ENCODE measurements at places on chromosomes 6 and 20. TPM values are rescaled to one million over a fixed set of nuclear protein-coding genes. Genes with fewer than 3 reads are reported as not detected.

DNA sequence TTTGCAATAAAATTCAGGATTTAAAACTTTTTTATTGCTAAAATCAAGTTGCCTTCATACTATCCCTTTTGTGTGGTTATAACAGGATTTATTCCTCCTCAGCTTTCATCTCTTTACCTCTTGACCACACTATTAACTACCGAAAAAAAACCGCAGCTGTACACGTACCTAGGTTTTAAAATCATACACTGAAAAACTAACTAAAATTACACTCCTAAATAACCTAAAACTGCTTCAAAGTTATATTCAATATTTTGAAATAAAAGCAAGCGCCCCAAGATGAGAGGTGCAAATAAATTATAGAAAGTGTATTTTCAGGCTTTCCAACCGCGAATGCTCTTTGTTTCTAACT, 1.4 kb downstream of the MPC1 start:
- no peak for DNase-seq
- H3K27me3 ChIP-seq, result no peaks in the 10 kb centered on the region
- H3K27ac ChIP-seq, result no peak overlapping the region
- H3K36me3 ChIP-seq, result no peaks in the 10 kb centered on the region

GRCh38 chr6:33384581-33385020, 7.0 kb upstream of the KIFC1 start:
- H3K36me3 ChIP-seq, result no peaks in the 10 kb centered on the region
- H3K27ac ChIP-seq, result no peak overlapping the region
- H3K4me1 ChIP-seq, result no peaks in the 10 kb centered on the region
- no peak overlapping the region for H3K4me3 ChIP-seq

NEURL2 gene
- total RNA-seq, result 10.9 TPM

- H3K4me3 ChIP-seq, result no peak overlapping the region
- H3K4me1 ChIP-seq, result peaks cover 12% of the 10 kb centered on the region
- DNase-seq, result no peak
- no peaks in the 10 kb centered on the region for H3K36me3 ChIP-seq
Observed at GRCh38 chr6:3371222-3371949, 85.5 kb downstream of the SLC22A23 start.

- H3K4me3 ChIP-seq, result no peak overlapping the region
- DNase-seq, result no peak
- H3K27me3 ChIP-seq, result no peaks in the 10 kb centered on the region
- H3K4me1 ChIP-seq, result peaks cover 17% of the 10 kb centered on the region
Observed at GRCh38 chr6:32168807-32169591, 4.6 kb downstream of the EGFL8 start.

- no peaks in the 10 kb centered on the region for H3K36me3 ChIP-seq
- no peak overlapping the region for H3K27ac ChIP-seq
- no peak overlapping the region for H3K4me3 ChIP-seq
- no peaks in the 10 kb centered on the region for H3K27me3 ChIP-seq
- H3K4me1 ChIP-seq, result peaks cover 37% of the 10 kb centered on the region
- DNase-seq, result no peak
Observed at GRCh38 chr6:158850807-158851115, 31.6 kb upstream of the EZR start.

DNA sequence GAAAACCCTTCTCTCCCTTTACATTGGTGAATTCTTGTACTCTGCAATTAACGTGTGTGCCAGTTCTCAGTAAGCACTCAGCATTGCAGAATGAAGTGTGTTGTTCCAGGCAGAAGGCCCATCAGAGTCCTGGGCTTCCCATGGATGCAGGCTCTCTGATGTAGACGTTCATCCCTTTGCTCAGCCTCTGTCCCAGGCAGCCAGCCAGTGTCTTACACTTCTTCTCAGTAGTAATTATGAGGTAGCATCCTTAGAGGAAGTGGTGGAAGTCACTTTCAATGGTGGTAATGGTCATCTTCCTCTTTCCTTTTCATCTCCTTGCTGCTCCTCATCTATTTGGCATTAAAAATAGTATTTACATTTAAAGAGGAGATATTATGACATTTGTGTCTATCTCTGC, 66.7 kb upstream of the FYN start:
- H3K4me1 ChIP-seq, result 0 out of 2 replicates have a peak, but pooled peaks cover 5% of the 10 kb centered on the region
- H3K36me3 ChIP-seq, result 0 out of 2 replicates have a peak, but pooled peaks cover 3% of the 10 kb centered on the region
- H3K27ac ChIP-seq, result no peak overlapping the region
- H3K27me3 ChIP-seq, result no peaks in the 10 kb centered on the region

GRCh38 chr6:148271711-148272439, 70.8 kb upstream of the SASH1 start:
- H3K4me1 ChIP-seq, result no peaks in the 10 kb centered on the region
- no peak for DNase-seq
- no peak overlapping the region for H3K27ac ChIP-seq
- no peaks in the 10 kb centered on the region for H3K27me3 ChIP-seq
- H3K4me3 ChIP-seq, result no peak overlapping the region

DNA sequence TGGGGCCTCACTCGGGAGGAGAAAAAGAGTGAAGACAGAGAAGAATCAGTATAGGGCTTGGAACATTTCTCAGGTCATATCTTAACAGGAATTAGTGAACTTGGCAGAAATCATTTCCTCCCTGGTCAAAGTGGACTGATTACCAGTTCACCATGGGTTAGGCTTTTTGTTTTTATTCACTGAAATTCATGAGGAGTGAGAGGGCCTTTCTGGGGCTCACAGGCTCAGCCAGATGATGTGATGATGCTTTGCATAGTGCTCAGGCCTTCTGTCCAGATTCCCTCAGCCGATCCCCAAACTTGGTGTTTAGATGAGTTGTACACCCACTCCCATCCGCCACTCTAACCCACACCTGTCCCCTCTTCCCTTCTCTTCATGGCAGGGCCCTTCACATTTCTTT, 32.5 kb downstream of the SRSF3 start:
- no peaks in the 10 kb centered on the region for H3K27me3 ChIP-seq
- no peaks in the 10 kb centered on the region for H3K4me1 ChIP-seq
- H3K36me3 ChIP-seq, result no peaks in the 10 kb centered on the region
- DNase-seq, result no peak
- H3K27ac ChIP-seq, result no peak overlapping the region

- no peak for DNase-seq
- no peaks in the 10 kb centered on the region for H3K36me3 ChIP-seq
- no peak overlapping the region for H3K27ac ChIP-seq
- H3K4me1 ChIP-seq, result no peaks in the 10 kb centered on the region
Observed at GRCh38 chr6:52590152-52590891, 13.5 kb upstream of the TRAM2 start.

GRCh38 chr6:139982652-139983295, 608.3 kb upstream of the CITED2 start:
- no peaks in the 10 kb centered on the region for H3K36me3 ChIP-seq
- DNase-seq, result peak; percentile 50
- H3K4me3 ChIP-seq, result no peak overlapping the region
- no peak overlapping the region for H3K27ac ChIP-seq
- H3K27me3 ChIP-seq, result no peaks in the 10 kb centered on the region

PAK5 gene
- total RNA-seq, result 1.1 TPM

OTOR gene
- not detected for total RNA-seq

GRCh38 chr6:41996997-41997396, 53.3 kb upstream of the TAF8 start:
- H3K27me3 ChIP-seq, result no peaks in the 10 kb centered on the region
- DNase-seq, result no peak
- H3K27ac ChIP-seq, result no peak overlapping the region

DNAJC5 gene
- total RNA-seq, result 29.5 TPM

DNA sequence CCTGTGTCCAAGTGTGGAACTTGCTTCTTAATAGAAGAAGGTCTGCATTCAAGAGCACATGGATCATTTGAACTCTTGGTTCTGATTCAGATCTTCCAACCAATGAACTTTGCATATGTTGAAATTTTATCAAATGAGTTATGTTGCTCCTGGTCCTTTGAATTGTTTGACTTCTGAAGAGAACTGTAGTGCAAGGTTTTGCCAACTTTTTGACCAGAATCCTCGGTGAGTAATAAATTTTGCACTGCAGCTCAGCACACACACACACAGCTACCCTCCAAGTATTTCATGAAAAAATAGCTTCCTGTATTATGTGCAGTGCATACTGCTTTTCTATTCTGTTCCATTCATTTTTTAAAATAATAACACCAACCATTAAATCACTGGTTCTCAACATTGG, 67.5 kb downstream of the BFSP1 start:
- H3K4me3 ChIP-seq, result no peak overlapping the region
- no peaks in the 10 kb centered on the region for H3K36me3 ChIP-seq
- DNase-seq, result no peak
- no peaks in the 10 kb centered on the region for H3K27me3 ChIP-seq

- no peak for DNase-seq
- peaks cover under 1% of the 10 kb centered on the region for H3K4me1 ChIP-seq
- no peaks in the 10 kb centered on the region for H3K27me3 ChIP-seq
- no peak overlapping the region for H3K4me3 ChIP-seq
- H3K36me3 ChIP-seq, result no peaks in the 10 kb centered on the region
Observed at GRCh38 chr6:28580475-28580874, 54.8 kb downstream of the GPX5 start.

PHACTR3 gene
- 0.93 TPM for total RNA-seq

GRCh38 chr6:90284236-90285041, 12.2 kb downstream of the BACH2 start:
- no peaks in the 10 kb centered on the region for H3K36me3 ChIP-seq
- no peak overlapping the region for H3K27ac ChIP-seq
- no peaks in the 10 kb centered on the region for H3K27me3 ChIP-seq
- peak; percentile 76 for DNase-seq

GRCh38 chr20:44709797-44710196, 5.4 kb upstream of the CCN5 start:
- no peak overlapping the region for H3K4me3 ChIP-seq
- H3K4me1 ChIP-seq, result no peaks in the 10 kb centered on the region
- H3K36me3 ChIP-seq, result no peaks in the 10 kb centered on the region
- no peak for DNase-seq
- no peak overlapping the region for H3K27ac ChIP-seq
- no peaks in the 10 kb centered on the region for H3K27me3 ChIP-seq

GRCh38 chr20:22629447-22629846, 45.1 kb upstream of the FOXA2 start:
- no peaks in the 10 kb centered on the region for H3K36me3 ChIP-seq
- no peak overlapping the region for H3K27ac ChIP-seq
- H3K4me3 ChIP-seq, result no peak overlapping the region
- no peaks in the 10 kb centered on the region for H3K27me3 ChIP-seq

- H3K27me3 ChIP-seq, result no peaks in the 10 kb centered on the region
- DNase-seq, result no peak
- H3K4me1 ChIP-seq, result peaks cover 7% of the 10 kb centered on the region
Observed at GRCh38 chr20:22679197-22679596, 94.8 kb upstream of the FOXA2 start.

DNA sequence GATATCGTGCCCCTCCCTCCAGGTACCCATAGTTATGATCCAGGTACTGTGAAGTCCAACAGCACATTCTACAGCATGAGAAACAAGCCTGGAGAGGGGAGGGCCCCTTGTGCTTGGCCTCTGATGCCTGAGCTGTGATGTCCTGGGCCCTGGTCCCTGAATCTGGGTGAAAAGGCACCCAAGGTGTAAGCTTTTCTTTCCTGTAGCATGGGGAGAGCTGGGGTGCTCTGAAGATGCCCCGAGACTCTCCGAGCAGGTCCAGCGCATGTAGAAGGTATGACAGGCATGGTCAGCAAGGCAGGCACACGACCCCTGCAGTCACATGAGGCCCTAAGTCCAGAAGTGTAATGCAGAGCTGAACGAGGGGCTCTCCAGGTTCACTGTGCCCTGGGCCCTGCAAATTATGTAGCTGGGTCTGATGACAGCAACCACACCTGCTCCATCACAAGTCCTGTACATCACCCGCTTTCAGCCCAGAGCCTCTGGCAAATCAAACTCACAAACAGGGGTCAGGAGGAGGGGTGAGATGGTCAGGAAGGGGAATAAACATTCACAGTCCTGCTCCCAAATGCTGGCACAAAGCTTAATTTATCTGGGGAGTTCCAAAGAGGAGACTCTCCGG, 1.8 kb upstream of the CTSZ start:
- no peak for DNase-seq
- H3K27me3 ChIP-seq, result peaks cover 11% of the 10 kb centered on the region
- H3K4me3 ChIP-seq, result no peak overlapping the region
- no peak overlapping the region for H3K27ac ChIP-seq
- H3K4me1 ChIP-seq, result peaks cover 5% of the 10 kb centered on the region
- H3K36me3 ChIP-seq, result no peaks in the 10 kb centered on the region

DNA sequence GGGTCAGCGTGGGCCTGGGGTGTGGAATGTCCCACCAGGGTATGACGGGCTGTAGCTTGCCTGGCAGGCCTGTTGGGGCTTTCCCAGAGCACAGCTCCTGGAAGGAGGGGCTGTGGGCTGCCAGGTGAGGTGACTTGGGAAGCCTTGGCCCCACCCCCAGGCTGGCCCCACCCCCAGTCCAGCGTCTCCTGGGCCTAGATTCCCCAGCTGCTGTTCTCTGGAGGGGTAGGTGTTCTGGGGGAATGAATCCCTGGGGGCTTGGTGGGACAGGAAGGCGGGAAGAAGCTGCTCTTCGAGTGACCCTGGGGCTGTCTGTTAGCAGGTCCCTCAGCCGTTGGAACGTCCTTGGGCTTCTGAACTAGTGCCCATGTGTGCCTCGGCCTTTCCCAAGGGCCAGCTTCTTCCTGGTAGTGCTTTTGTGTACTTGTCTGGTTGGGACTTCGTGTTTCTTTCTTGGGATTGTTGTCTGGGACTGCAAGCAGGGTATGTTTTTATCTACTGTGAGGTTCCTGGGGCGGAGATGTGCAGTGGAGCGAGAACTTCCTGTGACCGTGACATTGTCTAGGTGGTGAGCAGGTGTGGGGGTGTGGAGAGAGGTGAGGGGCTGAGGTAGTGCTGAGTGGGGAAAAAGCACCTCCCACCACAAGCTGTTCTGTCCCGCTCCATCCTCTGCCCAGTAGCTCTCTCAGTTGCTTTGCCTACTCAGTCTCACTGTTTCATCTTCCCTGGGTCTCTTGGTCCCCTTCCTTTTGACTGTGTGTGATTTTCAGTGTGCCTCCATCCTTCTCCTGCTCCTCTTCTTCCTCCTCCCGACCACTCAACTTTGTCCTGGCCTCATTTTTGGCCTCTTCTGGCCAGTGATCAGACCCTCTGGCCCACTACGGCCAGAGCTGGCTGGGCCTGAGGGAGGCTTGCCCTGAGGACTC, 1.3 kb upstream of the DDR1 start:
- H3K4me3 ChIP-seq, result peak overlapping the region; percentile 92
- peak; percentile 89 for DNase-seq
- peaks cover 53% of the 10 kb centered on the region for H3K4me1 ChIP-seq
- H3K27ac ChIP-seq, result peak overlapping the region; percentile 97
- H3K27me3 ChIP-seq, result no peaks in the 10 kb centered on the region

DNA sequence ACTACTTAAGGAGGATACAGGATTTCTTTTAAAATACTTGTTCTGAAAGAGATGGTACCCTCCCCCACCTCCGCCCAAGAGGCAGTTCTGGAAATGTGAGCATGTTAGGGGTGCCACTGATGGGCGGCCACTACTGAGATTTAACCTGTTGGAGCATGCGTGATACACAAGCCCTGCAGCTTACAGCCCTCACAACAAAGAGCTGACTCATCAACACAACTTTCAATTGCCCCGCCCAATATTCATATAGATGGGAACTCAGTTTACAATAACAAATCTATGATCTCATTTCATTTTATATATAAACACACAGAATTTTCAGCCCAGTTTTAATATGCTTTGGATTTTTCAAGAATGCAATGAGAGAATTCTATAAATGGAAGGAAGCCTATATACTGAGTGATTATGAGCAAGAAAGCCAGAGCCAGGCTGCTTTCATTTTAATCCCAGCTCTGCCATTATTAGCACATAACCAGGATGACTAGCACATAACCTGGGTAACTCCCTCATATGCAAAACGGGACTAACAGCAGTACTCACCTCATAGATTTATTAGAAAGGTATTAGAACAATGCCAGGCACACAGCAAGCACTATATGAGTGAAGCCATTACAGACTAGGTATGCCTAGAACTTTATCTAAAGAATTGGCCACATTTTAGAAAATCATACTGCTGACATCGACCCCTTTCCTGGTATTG, 45.6 kb upstream of the IPCEF1 start:
- H3K27ac ChIP-seq, result no peak overlapping the region
- no peaks in the 10 kb centered on the region for H3K27me3 ChIP-seq
- no peaks in the 10 kb centered on the region for H3K4me1 ChIP-seq
- H3K36me3 ChIP-seq, result no peaks in the 10 kb centered on the region
- DNase-seq, result no peak
- no peak overlapping the region for H3K4me3 ChIP-seq

STMND1 gene
- not detected for total RNA-seq

All from GM23338 (cell line).